ENCODE measurements at places on chromosomes 7 and 10. TPM values are rescaled to one million over a fixed set of nuclear protein-coding genes. Genes with fewer than 3 reads are reported as not detected.

The CH25H gene
- total RNA-seq = not detected

The CYP3A4 gene
- total RNA-seq = not detected

The PRKG1 gene
- not detected for total RNA-seq

The SMARCD3 gene
- total RNA-seq = 4.0 TPM

The CFAP46 gene
- total RNA-seq = not detected

The HOXA4 gene
- total RNA-seq = not detected

The LGI1 gene
- not detected for total RNA-seq

The PDE6C gene
- total RNA-seq = not detected

The PPP1R3A gene
- total RNA-seq = not detected

The OR2F1 gene
- total RNA-seq = not detected

The NEUROD6 gene
- not detected for total RNA-seq

The PTPRZ1 gene
- not detected for total RNA-seq

The CHAT gene
- total RNA-seq = not detected

The PTEN gene
- 94.9 TPM for total RNA-seq

The AKR1C4 gene
- total RNA-seq = not detected

The GIMAP5 gene
- 242 TPM for total RNA-seq

The SPAM1 gene
- not detected for total RNA-seq

The PSD gene
- 2.4 TPM for total RNA-seq

The AGAP4 gene
- 23.0 TPM for total RNA-seq

The COL1A2 gene
- 4.6 TPM for total RNA-seq

The NANOS1 gene
- total RNA-seq = 0.61 TPM

The ASB15 gene
- not detected for total RNA-seq

The SPDYE6 gene
- total RNA-seq = not detected

The FAM237B gene
- not detected for total RNA-seq

The LRRC17 gene
- total RNA-seq = not detected

The CNNM1 gene
- total RNA-seq = 0.29 TPM

The LRRC18 gene
- total RNA-seq = not detected

The VSTM4 gene
- 0.10 TPM for total RNA-seq

The AOAH gene
- 20.8 TPM for total RNA-seq

The PLOD3 gene
- total RNA-seq = 84.0 TPM

The SLC29A4 gene
- 0.12 TPM for total RNA-seq

The STRIP2 gene
- total RNA-seq = 40.2 TPM

The FRA10AC1 gene
- 17.7 TPM for total RNA-seq

The WEE2 gene
- total RNA-seq = 0.12 TPM

The CDHR3 gene
- total RNA-seq = 3.1 TPM

The SFTPA1 gene
- total RNA-seq = not detected

The TNRC18 gene
- 49.5 TPM for total RNA-seq

The LIPJ gene
- total RNA-seq = not detected

The SHH gene
- not detected for total RNA-seq

The ANKRD61 gene
- total RNA-seq = 0.49 TPM

The ZNF804B gene
- not detected for total RNA-seq

The KIF11 gene
- total RNA-seq = 52.8 TPM

The CACUL1 gene
- total RNA-seq = 26.8 TPM

The CFAP69 gene
- not detected for total RNA-seq

The ABCB4 gene
- total RNA-seq = not detected

The ARL5B gene
- 13.2 TPM for total RNA-seq

Data from T-helper 1 cell treated with Interleukin-12 subunit alpha and Interleukin-12 subunit beta and Interleukin-4 antibody, amounts not matched to agents 30 ng/mL and 1 ng/mL, for 36 hours (primary cell).